ENCODE measurements at places on chromosomes 6 and 20. TPM values are rescaled to one million over a fixed set of nuclear protein-coding genes. Genes with fewer than 3 reads are reported as not detected.

Gene MMP24
- 68.9 TPM for polyA plus RNA-seq

Gene OLIG3
- not detected for polyA plus RNA-seq

Gene SRC
- 39.0 TPM for polyA plus RNA-seq

Gene TNF
- polyA plus RNA-seq, result not detected

Gene SLC22A7
- 2.4 TPM for polyA plus RNA-seq

Gene DEFB132
- polyA plus RNA-seq, result not detected

Gene RAMACL
- 1.9 TPM for polyA plus RNA-seq

Gene MEI4
- not detected for polyA plus RNA-seq

Gene LST1
- not detected for polyA plus RNA-seq

Gene HTR1B
- polyA plus RNA-seq, result 0.58 TPM

Gene NHLRC1
- polyA plus RNA-seq, result 1.2 TPM

All from neural cell (in vitro differentiated cells).